ENCODE measurements at places on chromosomes 11 and 22. TPM values are rescaled to one million over a fixed set of nuclear protein-coding genes. Genes with fewer than 3 reads are reported as not detected.

GLB1L2 gene
- total RNA-seq: 32.3 TPM

FAM227A gene
- 3.1 TPM for total RNA-seq

CLDN5 gene
- 8.7 TPM for total RNA-seq

OR8A1 gene
- 7.0 TPM for total RNA-seq

OSBPL5 gene
- total RNA-seq: 40.0 TPM

SCGB1C1 gene
- total RNA-seq: not detected

SCN2B gene
- 4.6 TPM for total RNA-seq

BAIAP2L2 gene
- total RNA-seq: not detected

TMPRSS4 gene
- total RNA-seq: 3.4 TPM

C11orf86 gene
- not detected for total RNA-seq

DENND6B gene
- total RNA-seq: 1.4 TPM

SEPTIN5 gene
- 47.7 TPM for total RNA-seq

SPI1 gene
- 8.2 TPM for total RNA-seq

RASL10A gene
- not detected for total RNA-seq

JHY gene
- 6.3 TPM for total RNA-seq

MARK2 gene
- total RNA-seq: 10.8 TPM

CTNND1 gene
- 180 TPM for total RNA-seq

MAP6 gene
- total RNA-seq: 10.4 TPM

SCGB2A2 gene
- total RNA-seq: 0.48 TPM

TRIM6 gene
- total RNA-seq: 4.1 TPM

TMEM191C gene
- total RNA-seq: 8.9 TPM

C1QTNF4 gene
- total RNA-seq: 4.3 TPM

RASGRP2 gene
- 15.9 TPM for total RNA-seq

CLCF1 gene
- 11.1 TPM for total RNA-seq

ROBO4 gene
- 13.0 TPM for total RNA-seq

SCUBE2 gene
- 79.4 TPM for total RNA-seq

C11orf65 gene
- 1.2 TPM for total RNA-seq

APOBEC3A gene
- total RNA-seq: 16.6 TPM

SNX19 gene
- total RNA-seq: 60.4 TPM

ENTHD1 gene
- 4.8 TPM for total RNA-seq

IRAG1 gene
- total RNA-seq: 62.6 TPM

TRIM51 gene
- not detected for total RNA-seq

KDELR3 gene
- 71.7 TPM for total RNA-seq

C22orf23 gene
- total RNA-seq: not detected

CDC45 gene
- total RNA-seq: 0.96 TPM

FUT4 gene
- 10.4 TPM for total RNA-seq

CABP4 gene
- total RNA-seq: 0.96 TPM

All from umbilical cord (tissue), 2 donors.